ENCODE measurements at places on chromosomes 2 and 18.

GRCh38 chr2:239723486-239724193 is 301.5 kb downstream of the NDUFA10 start:
- no peak for DNase-seq

DNA sequence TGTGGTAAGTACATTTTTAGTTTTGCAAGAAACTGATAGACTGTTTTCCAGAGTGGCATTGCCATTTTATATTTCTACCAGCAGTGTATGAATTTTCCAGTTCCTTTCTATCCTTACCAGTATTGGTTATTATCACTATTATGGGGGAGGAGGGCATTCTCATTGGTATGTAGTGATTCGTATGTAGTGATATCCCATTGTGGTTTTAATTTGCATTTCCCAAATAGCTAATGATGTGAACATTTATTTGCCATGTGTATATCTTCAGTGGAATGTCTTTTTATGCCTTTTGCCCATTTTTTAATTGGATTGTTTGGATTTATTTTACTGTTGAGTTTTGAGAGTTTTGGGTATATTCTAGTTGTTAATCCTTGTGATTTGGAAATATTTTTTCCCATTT is 16.9 kb downstream of the EIF5B start:
- DNase-seq = peak; percentile 26

DNA sequence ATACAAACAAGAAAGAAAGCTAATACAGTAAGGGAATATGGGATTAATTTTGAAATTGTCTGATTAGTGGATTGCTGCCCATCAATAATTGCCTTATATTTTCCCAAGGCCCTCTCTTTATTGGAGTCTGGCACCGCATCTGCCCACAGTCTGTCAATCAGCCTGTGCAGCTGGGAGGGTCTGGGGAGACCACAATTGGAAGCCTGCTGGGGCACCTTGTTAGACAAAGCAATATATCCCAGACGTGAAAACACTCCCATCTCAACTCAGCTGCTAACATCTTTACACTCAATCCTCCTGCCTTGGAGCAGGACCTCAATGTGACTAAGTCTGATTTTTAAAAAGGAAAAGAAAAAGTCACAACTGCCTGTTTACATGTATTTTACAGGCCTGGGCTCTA is 258.6 kb downstream of the SRBD1 start:
- DNase-seq = no peak

DNA sequence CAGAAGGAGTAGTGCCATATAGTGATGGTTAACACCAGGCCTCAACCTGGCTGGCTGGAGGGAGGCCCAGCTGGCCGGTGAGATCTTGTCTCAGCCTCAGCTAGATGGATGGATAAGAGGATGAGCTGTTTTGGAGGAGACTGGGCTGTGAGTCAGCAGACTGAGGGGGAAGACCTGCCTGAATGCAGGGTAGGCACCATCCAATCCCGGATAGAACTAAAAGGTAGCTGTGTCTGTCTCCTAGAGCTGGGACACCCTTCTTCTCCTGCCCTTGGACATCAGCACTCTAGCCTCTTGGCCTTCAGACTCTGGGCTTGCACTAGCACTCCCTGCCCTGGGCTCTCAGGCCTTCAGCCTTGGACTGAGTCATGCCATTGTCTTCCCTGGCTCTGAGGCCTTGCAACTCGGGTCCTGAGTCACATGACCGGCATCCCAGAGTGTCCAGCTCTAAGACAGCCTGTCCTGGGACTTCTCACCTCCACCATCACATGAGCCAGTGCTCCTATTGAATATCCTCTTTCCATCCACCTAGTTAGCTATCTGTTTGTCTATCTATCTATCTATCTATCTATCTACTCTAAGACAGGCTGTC is 131.3 kb downstream of the TPO start:
- DNase-seq = peak; percentile 72

DNA sequence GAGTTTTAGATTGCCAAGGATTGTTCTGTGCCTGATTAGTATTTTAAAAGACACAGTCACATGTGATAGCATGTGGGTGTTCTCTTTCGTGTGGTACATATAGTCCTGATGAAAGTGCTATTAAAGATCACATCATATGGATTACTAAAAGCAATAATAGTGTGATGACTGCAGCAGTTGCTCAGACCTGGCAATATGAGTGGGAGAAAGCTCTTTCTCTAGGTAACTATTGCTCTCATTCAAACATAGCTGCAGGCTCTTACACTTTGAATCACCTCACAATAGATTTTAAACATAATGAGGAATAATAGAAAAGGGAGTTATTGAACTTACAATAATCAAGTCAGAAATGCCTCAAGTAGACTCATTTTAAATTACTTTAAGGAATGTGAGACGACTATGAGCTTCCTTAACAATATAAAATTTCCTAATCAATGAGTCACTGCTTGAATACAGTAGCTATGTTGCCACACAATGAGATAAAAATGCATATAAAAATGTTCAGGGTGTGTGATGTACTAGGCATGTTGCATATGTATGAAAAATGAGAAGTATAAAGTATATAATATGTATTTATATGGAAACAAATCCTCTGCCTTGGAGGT is 452.1 kb downstream of the TMX3 start:
- DNase-seq = peak; percentile 48

DNA sequence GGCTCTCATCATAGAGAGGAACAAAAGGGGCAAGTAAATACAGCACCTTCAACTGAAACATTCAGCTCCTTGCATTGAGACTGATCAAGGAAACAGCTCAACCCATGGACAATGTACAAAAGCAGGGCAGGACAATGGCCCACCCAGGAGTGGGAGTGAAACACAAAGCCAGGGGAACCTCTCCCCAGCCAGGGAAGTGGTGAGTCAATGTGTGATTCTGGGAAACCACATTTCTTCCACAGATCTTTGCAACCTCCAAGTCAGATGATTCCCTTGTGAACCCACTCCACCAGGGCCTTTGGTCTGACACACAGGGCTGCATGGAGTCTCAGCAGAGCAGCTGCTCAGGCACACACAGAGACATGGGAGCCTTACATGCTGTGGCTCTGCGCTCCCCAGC is 294.5 kb downstream of the NR4A2 start:
- no peak for DNase-seq

DNA sequence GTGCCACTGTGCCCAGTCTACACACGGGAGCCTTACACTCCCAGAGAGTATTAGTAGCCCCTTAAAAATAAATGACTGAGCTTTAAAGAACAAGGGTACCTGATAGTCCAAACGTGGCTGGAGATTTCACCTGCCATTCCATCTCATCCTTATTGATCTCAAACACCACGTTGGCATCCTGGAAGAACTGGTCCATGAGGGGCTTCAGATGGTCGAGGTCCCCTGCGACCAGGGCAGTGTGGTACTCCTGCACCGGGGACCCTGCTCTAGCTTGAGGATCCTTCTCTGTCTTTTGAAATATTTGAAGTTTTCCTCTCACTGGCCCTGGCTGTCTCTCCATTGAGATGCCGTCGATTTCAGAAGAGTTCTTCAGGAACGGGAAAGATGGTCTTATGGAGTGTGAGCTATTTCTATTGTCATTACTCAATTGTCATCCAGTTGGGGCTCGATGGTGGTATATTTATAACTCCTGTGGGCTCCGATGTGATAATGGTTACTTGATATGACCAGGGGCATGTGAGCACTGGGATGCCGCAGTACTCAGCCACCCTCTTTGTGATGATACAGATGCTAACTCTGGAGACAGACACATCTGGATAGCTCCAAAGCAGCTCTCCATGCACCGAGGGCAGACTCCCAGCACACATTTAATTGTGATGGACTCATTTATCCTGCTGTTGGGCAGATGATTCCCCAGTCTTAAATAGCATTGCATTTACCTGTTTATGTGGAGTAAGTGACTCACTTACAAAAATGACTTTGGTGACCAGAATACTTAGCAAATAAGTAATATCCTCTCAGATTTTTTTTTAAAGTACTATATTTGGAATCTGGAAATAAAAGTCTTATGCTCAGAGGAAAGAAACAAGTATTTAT is 22.8 kb downstream of the ASB18 start:
- DNase-seq = no peak

DNA sequence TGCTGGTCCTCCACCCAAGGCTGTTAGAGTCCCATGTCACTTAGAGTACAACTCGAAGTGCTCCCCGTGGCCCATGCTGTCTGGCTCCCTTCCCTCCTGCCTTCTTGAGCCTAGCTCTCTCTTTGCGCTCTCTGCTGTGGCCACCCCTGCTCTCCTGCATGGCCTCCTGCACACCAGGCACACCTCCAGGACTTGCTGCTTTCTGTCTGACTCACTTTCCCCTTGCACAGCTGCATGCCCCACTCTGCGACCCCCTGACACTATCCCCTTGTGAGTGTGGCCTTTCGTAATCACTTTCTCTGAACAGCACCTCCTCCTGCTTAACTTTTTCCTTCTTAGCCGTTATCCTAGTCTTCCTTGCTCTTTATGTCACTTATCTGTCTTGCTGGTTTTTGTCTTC is 343.6 kb downstream of the TGIF1 start:
- no peak for DNase-seq

DNA sequence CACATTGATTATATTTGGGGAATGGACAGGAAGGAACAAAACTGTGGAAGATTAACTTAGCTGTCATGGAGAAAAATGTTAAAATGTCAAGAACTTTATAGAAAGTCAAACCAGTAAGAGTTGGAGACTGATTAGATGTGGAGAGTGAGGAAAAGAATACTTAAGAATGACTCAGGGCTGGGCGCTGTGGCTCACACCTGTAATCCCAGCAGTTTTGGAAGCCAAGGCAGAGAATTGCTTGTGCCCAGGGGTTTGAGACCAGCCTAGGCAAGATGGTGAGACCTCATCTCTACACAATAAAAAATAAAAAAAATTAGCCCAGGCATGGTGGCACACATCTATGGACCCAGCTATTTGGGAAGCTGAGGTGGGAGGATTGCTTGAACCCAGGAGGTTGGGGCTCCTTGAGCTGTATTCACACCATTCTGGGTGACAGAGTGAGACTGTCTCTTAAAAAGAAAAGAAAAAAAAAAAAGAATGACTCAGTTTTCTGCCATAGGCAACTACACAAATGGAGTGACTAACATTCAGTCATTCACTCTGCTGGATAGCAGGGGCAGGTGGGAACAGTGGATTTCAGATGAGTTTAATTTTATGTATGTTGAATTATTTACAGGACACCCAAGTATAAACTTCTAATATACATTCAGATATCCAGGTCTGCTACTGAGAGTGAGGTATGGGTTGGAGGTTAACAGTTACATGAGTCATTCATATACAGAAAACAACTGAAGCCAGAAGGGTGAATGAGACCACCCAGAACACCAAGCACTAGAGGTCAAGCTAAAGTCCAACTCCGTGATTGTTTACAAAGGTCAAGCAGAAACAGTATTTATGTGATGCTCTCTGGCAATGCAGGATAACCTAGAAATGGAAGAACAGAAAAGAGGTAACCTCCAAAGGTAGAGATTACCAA is 33.9 kb downstream of the ORC2 start:
- no peak for DNase-seq

DNA sequence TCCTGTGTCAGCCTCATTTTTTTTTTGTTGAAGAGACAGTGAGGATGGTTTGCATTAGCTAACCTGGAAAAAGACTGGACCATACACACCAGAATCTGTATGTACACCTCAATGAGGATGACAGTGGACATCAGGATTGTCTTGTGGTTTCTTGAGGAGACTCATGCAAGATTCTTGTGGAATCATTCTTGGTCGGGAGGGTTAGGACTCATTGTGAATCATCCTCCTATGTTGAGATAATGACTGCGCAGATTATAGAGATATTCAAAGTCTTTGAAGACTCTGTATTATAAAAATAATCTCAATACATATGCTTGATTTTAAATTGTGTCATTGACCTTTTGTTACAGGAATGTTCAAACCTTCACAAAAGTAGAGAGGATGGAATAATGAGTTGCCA is 49.1 kb upstream of the DOCK10 start:
- peak; percentile 81 for DNase-seq

DNA sequence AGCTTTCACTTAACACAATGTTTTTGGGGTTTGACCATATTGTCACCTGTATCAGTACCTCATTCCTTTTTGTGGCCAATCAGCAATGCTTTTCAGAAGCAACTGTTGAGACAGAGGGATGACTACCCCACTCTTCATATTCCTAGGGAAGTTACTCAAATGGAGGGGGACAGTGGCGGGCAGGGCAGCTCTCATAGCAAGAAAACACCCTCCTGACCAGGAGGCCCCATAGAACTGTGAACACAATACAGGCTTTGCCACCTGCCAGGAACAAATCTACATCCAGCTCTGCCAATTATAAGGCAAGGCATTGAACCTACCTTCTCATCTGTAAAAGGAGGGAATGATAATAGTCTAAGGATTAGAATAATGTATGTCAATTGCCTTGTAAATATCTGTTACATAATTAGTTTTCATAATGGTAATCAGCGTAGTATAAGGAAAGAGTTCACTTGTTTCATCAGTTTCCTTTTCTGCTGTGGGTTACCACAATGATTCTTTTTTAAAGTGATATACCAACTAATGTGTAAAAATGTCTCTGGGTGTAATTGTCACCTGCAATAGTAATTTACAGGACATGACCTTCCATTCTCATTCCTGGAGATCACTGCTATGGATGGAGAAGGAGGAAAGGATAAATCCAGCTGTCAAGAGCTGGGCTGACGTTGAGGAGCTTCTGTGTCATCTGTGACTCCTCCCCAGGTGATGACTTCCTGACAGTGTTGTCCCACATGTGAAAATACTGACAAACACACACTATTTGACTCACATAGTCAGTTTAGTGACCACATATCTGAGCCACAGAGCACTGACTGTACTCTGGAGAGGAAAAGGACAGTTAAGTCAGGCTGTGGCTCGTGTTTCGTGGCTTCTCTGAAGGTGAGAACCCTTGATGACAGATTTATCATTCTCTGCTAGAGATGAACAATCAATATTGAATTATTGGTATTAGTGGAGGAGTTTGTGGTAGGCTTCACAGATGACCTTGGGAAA is 13.5 kb downstream of the ALPK2 start:
- no peak for DNase-seq

GRCh38 chr2:234976479-234977227 is 24.8 kb downstream of the SH3BP4 start:
- no peak for DNase-seq

GRCh38 chr2:196266351-196266750 is 95.0 kb upstream of the STK17B start:
- no peak for DNase-seq

- no peak for DNase-seq
These were observed 128.7 kb downstream of the PLA2R1 start for GRCh38 chr2:159933727-159934049.

DNA sequence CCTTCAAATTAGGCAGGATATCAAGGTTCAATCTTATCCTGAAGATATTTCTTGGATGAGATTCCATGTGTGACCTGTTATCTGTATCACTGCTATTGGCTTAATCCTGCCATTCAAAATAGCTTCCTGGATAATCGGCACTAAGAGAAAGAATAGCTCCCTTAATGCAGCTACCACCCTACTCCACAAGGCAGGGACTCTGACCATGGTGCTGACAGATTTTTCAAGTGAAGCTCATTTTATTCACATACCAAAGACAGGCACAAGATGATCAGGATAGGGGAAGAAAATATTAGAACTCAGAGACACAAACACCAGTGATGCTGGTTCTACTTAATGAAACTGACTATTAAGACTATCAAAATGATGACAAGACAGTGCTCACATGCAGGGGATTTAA is 74.9 kb downstream of the ORC4 start:
- DNase-seq = peak; percentile 11
